ENCODE measurements at places on chromosomes 16 and 17.

- no peak for DNase-seq
Observed at GRCh38 chr16:55510185-55510805, 1.4 kb downstream of the LPCAT2 start.

- no peak for DNase-seq
Observed at GRCh38 chr16:73572135-73572828, 524.4 kb upstream of the ZFHX3 start.

DNA sequence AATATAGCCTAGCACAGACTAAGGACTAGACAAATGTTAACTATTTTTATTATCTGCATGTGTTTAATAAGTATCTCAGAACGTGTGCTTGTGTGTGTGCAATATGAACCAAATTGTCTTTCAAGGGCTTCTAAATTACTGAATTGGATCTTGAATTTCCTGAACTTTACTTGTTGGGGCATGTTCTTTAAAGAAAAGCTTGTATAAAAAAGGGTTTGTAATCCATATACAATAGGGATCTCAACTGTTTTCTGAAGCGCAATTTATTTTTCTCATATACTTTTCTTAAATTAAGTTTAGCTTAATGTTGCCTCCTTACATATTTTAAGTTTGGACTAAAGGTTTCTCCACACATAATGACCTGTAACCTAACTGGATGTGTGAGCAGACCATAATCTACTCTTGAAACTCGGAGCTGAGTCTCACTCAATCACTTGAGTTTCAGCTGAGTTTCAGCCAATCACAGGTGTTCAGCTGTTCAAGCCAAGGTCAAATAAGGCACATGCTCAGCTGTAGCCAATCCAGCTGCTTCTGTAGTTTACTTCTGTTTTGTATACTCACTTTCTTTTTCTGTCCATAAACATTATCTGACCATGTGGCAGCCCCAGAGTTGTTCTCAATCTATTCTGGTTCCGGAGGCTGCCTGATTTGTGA is 72.3 kb downstream of the CDK5R1 start:
- no peak for DNase-seq

DNA sequence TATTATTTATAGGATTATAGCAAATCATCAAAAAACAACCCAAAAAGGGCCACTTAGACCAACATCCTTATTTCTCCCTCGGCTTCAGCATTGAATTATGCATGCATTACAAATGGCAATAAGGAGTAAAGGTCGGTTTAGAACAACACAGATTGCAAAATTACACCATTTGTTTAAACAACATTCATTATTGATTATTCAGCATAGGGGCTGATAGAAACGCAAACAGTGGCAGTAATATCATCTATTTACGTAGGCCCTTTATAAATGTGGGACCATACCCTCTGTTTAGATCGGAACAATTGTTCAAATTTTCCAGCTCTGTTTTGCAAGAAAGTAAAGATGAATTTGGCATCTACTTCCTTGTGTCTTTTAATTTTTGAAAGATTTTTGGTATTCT is 153.3 kb downstream of the WWOX start:
- no peak for DNase-seq

GRCh38 chr17:37766971-37767370 is 22.1 kb upstream of the HNF1B start:
- no peak for DNase-seq
